ENCODE measurements at places on chromosomes 2 and 18.
A peak's percentile ranks its signal among the peaks of the same experiment; 100 is the strongest.

DNA sequence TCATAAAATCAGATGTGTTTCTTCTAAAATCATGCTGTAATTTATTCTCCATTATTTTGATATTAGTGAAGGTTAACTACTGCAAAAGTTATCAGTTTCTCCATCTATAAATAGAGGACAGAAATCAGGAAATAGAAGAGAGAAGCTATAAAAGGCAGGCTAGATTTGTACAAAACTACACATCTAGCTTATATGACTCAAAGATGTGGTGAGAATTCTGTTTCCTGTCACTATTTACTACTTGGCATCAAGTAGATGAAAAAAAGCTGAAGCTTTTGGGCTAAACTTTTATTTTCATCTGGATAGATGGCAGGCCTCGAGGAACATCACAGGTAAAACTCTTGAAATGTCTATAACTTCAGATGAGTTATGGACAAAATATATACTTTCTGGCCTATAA is 49.8 kb upstream of the NAB1 start:
- no peak for DNase-seq

DNA sequence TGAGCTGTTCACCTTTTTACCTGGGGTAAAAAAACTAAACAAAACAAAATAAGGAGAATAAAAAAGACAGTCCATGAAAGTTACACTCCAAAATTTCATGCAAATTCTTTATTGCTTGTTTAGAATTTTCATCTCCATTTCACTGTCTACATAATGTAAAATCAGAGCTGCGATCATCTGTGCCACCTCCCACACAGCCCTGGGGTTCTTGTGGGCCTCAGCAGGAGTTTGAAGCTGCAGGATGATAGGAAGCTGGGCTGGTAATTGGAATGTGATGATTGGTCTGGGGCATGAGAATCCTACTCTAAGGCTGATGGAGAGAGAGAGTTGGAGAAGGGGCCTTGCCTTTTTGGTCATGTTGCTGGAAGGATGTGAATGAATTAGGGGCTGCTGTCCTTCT is 4.2 kb upstream of the LHCGR start:
- no peak for DNase-seq

DNA sequence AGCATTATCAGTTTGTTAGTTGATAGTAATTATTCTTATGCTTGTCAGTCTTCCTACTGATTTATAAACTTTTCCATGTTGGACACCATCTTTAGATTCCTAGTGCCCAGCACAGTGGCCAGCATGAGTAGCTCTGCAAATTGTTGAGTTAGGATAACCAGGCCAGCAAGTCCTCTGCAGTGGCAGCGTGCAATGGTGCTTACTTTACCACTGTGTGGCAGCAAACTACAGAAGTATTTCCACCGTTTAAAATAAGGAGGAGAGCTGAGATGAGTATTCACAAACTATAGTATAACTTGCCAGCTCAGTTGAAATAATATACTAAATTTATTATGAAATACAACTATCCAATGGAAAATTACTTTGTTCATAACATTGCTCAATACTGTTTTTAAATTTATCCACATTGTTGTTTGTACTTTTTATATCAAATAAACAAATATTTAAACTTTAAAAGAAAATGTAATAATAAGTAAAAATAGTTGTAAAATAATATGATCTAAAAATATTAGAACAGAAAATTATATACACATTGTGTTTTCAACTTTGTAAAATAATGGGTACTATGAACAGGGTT is 9.3 kb upstream of the THADA start:
- no peak for DNase-seq

DNA sequence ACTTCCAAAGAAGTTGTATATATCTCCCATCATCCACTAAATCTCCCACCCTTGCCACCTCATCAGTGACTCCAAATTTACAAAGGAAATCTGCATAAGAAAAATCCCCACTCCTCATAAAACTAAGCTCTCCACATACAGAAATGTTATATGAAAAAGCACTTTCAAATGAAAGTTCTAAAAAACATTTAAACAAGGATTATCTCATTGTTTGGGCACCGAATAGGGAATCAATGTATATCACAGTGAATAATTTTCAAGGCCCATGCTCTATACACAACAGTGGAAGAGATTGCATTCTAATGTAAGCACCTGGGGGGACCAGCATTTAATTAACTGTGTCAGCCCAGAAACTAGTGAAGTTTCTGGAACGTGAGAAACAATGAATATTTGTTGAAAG is 70.1 kb downstream of the OSR1 start:
- DNase-seq = no peak

DNA sequence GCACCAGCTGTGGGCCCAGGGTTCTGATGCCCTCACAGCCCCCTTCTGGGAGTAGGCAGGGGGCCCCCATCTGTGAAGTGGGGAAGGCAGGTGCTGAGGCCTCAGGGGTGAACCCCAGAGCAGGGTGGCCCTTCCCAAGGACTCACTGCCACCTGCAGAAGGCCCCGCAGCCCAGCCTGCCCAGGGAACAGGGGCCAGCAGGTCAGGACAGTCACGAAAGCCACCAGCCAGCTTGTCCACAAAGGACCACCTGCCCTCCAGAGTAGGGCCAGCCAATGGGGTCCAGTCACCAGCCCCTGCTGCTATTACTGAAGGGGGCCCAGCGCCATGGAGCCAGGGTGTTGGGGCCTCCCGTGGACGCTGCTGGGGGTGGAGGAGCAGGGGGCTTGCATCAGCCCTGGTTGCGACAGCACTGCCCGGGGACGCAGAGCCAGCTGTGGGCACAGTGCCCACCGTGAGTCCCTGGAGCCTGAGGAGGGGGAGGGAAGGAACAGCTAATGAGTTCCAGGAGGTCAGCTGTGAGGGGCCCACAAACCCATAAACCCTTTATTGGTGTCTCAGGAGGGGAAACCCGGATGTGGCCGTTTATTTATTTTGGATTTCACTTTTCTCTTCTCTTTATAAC is 11.5 kb upstream of the SNED1 start:
- no peak for DNase-seq

DNA sequence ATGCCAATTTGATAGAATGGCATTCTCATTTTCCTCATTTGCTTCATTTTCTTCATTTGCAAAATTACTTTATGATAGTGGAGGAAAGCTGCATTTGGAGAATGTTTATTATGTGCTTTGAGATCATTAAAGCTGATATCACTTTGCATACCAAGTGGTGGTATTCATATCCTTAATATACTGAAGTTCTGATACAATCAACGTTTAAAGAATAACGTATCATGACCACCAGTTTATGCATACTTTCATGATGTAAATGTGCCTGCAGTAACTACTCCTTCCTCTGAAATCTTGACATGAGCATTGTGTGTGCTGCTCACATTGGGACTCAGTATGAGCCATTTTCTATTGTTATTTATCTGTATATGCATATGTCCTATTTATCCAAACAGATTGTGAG is 302.1 kb downstream of the ARHGAP15 start:
- DNase-seq = no peak

- peak; percentile 46 for DNase-seq
These were observed 34.8 kb downstream of the LBH start for GRCh38 chr2:30266051-30266621.

DNA sequence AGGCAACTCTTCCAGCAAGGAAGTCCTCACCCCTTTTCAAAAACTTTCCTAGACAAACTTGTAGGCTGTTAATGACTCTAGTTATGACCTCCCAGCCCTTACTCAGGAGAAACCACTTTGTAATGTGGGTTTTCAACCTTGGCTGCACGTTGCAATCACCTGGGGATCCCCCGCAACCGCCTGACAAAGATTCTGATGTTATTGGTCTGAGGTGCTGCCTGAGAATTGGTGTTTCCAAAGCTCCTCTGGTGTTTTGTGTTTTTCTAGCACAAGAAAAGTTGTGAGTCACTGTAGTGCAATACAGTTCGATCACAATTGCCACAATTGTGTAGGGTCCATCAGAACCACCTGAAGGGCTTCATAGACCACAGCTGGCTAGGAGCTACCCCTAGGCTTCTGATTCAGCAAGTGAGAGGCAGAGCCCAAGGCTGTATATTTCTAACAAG is 121.6 kb downstream of the SP100 start:
- peak; percentile 39 for DNase-seq

DNA sequence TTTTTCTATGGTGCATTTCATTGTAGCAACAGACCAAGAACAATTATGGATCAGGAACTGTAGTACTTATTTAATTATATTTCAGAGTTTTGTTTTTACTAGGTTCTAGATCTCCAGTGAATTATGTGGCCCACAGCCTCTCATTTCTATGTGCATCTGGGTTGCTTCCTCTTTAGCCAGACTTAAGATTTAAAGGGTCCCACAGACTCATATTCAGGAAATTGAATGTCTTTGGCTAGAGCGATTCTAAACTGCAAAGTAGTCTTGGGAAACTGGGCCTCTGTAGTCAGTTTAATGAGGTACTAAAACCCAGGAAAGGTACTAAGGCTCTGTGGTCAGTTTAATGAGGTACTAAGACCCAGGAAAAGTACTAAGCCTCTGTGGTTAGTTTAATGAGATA is 94.4 kb downstream of the LYPD6B start:
- DNase-seq = no peak

DNA sequence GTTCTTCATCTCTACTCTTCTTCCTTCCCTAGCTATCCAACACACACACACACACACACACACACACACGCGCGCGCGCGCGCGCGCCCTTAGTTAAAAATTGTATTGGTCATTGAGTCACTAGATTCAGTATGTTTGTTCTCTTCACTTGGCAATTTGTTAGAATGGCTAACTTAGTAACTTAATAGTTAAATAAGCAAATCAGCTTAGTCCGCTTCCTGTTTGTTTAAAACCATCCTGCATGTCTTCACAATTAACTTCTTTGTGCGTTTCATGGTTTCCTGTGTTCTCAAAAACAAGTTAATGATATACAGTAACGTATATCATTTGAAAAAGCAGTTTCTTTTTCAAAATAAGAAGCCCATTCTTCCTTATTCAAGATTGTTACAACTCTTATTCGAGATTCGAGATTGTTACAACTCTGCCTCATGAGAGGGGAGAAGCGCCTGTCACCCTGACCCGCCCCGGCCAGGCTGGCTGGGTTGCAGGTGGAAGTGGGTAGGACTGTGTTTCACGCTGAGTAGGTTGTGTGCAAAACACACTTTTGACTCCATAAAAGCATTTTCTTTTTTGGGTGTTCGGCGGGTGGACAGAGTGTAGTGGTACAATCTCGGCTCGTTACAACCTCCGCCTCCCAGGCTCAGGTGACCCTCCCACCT is 9.5 kb upstream of the CNNM3 start:
- DNase-seq = no peak

DNA sequence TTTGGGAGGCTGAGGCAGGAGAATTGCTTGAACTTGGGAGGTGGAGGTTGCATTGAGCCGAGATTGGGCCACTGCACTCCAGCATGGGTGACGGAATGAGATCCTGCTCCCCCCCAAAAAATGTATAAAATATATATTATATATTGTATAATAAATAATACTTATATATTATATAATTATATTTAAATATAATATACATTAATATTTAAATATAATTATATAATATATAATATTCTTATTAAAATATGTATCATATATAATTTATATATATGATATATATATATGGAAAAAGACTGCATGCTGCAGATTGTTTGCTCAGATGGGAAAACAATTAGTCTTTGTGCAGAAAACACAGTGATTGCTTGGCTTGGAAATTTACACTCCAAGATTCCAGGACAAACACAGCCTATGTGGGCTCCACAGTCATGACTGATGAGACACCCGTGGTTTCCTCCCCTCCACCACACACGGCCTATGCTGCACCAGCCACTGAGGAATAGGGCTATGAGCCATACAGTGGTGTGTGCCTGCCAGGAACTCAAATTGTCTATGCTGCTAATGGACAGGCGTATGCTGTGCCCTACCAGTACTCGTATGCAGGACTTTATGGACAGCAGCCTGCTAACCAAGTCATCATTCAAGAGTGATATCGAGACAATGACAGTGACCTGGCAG is 30.0 kb downstream of the PMAIP1 start:
- DNase-seq = no peak
